ENCODE measurements at places on chromosomes 7 and 10.

DNA sequence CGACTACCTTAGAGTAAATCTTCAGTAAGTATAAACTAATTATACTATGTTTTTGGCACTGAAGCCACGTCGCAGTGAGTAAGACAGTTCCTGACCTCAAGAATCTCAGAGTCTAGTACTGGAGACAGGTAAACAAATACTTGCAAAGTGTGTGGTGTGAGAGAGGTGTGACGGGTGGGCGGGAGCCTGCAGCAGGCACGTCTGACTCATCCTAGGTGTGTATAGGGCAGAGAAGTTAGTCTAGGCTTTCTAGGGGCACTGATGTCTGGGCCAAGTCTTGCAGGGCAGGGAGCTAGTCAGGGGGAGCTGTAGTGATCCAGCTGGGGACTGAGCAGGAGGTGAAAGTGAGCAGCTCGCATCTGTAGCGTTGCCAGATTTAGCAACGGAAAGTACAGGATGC lies 35.9 kb upstream of the SFTPD start:
- no peak for DNase-seq

GRCh38 chr7:107253599-107253998 lies 84.8 kb downstream of the HBP1 start:
- no peak for DNase-seq

GRCh38 chr7:22786290-22786932 lies 36.2 kb downstream of the TOMM7 start:
- no peak for DNase-seq

DNA sequence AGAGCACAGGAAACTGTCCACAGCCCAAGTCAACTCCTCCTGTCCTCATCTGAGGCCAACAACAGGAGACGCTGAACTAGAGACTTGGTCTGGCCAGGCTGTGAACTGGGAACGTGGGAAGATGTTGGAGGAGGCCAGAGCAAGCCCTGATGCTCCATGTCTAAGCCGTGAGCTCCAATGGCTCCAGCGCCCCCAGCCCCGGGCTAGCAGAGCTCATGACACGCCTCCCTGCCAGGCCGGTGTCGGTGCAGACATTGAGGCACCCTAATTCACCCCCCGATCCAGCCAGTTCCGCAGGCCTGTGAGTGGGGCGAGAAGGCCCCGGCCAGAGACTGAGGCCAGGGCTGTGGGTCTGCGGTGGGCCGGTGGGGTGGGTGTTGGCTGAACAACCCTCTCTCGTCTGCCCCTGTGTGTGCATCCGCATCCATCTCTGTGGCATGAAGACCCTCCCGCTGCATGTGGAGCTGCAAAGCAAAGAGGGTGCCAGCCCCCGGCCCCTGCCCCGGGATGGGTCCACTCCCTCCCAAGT lies 109.3 kb upstream of the MACROH2A2 start:
- no peak for DNase-seq

- no peak for DNase-seq
Measured at GRCh38 chr7:3859431-3859830, 558.4 kb downstream of the SDK1 start.

GRCh38 chr7:49438281-49438680 lies 335.2 kb upstream of the VWC2 start:
- DNase-seq = no peak

DNA sequence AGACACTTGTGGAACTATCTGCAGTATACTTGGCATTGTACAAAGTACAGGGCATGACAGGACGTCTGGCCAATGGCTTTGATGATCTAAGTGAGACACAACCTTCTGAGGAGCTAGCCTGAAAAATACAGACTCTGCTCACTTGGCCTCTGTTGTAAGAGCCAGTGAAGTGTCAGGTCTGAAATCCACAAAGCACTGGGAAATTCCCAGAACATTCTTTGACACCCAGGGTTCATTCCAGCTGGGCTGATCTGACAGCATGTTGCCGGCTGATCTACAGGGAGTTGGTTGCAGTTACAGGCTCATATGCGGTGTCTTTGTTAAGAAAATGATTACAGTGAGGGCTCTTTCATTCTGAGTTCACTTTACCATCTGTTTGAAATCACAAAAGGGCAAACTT lies 354.6 kb downstream of the PHF14 start:
- DNase-seq = no peak

Data from HTR-8/SVneo (cell line).